LoVo (cell line): ENCODE measurements at places on chromosomes 13 and 19.
A peak's percentile ranks its signal among the peaks of the same experiment; 100 is the strongest.

DNA sequence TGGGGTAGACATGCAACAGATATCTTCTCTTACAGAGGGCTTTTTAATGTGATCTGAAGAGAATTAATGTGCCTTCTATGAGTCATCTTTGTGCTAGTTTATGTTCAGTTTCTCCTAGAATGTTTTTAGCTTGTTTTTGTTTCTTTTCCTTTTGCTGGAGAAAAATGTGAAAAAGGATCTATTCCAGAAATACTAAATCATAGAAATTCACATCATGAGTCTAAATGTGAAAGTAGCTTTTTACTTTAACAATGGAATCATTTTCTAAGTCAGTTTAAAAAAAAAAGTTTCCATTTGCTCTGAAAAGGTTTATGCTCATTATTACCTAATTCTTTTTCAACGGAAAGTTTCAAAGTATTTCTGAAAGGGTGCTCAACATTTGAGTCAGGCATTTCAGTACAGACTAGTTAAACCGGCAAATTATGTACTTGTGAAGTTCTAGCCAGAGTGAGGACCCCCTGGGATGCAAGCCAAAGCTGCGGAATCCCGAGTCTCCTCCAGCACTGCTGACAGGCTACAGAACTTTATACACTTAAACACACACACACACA lies 72.9 kb downstream of the SPATA13 start:
- no peak for DNase-seq

DNA sequence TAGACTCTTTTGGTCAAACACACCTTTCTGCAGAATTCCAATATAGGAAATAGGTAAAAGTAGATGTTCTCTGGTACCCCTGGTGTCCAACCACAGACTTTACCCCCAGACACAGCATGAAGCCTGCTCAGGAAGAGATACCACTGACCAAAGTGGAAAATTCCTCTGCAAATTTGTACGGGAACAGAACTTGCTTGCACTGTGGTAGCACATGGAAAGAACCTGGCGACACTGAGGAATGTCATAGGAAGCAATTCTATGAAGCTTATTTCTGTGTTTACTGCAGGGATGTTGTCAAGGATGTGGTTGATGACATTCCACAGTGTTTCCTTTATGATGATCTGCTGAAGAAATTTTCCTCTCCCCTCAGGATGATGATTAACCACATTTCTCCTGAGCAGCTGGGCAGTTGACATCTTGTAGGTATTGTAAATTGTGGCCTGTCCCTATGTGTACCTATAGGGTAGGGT lies 48.9 kb upstream of the TNFSF11 start:
- peak; percentile 19 for DNase-seq

GRCh38 chr19:38323291-38323690 lies 3.6 kb downstream of the KCNK6 start:
- DNase-seq = no peak

DNA sequence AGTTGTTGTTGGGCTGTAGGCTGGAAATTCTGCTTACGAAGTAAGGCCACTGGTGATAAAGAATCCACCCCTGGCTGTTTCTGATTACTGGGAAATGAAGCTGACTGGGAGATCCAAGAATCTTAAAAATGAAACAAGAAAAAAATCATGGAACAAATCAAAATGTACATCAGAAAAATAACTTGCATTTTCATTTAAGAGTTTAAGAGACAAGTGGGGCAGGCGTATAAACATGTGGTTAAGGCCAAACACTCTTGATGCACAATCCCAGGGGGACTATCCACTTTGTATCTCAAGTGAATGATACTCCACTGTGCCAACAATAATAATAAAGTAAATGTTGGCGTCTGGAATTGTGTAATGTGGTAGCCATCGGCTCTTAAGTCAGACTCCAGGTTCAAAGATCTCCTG lies 24.6 kb downstream of the ZMYM5 start:
- DNase-seq = no peak

GRCh38 chr19:19860756-19861390 lies 4.8 kb upstream of the ZNF253 start:
- DNase-seq = no peak

GRCh38 chr19:47331931-47332547 lies at the start of gene C5AR2:
TSS of gene C5AR2 (plus strand) at chr19:47332175. CDS start at chr19:47340800, 8,625 bp downstream.
- DNase-seq = no peak

- DNase-seq = no peak
These were observed at the start of gene ZNF135 for GRCh38 chr19:58059003-58059670. TSS of gene ZNF135 (plus strand) at chr19:58059282. CDS start at chr19:58060003, 721 bp downstream.

DNA sequence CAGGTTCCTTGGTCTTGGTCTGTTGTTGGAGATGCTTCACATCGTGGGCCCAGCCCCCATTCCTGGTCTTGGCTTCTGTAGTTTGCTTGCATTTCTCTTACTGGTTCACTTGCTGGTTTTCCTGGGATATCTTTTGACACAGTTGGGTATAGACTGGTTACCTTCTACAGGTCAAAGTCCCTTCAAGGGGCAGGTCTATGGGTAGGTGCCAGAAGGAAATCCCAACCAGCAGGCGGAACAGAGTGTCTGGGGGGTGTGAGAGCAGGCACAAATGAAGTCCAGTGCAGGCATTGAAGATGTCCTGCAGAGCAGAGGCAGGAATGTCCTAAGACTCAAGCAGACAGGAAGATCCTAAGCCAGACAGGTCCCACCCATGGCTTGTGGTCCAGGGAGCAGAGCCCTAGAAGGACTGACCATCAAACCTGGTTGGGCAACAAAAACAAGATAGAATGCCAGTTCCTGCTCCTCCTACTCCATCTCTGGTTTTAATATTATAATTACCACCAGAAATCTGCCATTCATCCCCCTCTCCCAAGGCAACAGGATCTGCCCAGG lies 17.7 kb upstream of the WASF3 start:
- no peak for DNase-seq

DNA sequence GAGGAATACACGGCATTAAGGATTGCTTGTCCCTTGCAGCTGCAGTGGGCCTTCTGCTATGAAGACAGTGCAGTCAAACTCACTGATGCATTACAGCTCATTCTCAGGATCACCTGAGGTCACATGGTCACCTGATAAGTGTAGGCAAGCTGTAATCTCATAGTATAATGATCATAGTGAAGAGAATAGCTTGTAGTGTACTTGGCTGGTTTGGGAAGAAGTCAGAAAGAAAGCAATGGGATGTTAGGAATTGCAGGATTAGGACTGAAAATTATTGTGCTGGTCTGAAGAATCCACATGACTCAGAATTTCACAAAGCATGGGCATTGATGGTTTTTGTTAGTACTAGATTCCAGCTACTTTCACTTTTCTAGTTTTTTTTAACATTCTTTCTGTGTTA lies 76.7 kb downstream of the MBNL2 start:
- DNase-seq = no peak

- DNase-seq = no peak
These were observed 104.5 kb upstream of the SOX1 start for GRCh38 chr13:111962431-111962891.
